ENCODE measurements at places on chromosomes 1 and 21.

- DNase-seq: no peak
Measured at GRCh38 chr1:215111916-215112315, 29.4 kb downstream of the KCNK2 start.

DNA sequence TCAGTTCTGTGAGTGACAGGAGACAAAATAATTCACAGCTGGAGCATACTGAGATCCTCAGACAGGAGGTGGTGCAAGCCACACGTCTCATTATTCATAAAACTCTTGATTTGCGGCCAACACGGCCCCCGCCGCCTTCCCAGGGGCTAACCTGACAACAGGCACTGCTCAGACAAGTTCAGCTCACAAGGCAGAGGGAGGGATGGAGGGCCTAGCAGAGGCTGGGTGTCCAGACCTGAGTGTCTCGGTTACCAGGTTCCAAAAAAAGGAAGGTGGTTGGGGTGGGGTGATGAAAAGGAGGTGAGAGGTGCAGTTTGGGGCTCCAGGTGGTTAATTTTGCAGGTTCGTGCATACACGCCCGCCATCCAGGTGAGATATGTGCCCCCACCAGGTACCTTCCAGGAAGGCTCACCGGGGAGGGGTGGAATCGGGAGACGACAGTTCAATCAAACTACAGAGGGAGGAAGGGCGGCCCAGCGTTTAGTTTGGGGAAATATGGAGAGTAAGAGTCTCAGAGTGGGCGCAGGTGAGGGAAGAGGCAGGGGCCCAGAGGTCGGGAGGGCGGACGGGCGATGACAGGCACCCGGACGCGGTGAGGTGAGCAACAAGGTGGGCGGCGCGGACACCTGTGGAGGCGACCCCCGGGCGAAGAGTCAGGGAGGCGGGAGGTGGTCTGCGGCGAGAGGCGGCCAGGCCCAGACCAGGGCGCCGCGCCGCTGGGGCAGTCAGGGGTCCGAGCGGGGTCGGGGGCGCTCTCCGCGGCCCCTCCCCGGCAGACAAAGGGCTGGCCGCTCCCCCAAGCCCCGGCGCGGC is 629 bp downstream of the CTNNBIP1 start:
- DNase-seq: no peak

- peak; percentile 96 for DNase-seq
Measured at GRCh38 chr1:162541619-162542141, 19.8 kb upstream of the UAP1 start.

- no peak for DNase-seq
Measured at GRCh38 chr1:74363220-74363619, 128.0 kb downstream of the TNNI3K start.

DNA sequence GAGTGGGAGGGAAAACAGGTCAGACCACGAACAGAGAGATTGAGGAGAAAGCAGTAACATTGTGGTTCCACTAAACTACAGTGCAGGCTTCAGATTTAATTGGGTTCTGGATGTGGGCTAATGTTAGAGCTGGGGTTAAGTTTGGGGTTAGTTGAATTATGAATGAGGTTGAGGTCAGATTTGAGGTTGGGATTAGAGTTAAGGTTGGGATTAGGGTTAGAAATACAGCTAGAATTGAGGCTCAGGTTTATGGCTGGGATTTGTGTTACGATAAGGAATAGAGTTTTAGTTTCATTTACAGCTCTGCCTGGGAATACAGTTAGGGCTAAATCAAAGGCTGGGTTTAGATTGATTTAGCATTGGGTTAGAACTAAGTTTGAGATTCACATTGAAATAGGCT is 1.8 kb upstream of the VSIG8 start:
- no peak for DNase-seq

DNA sequence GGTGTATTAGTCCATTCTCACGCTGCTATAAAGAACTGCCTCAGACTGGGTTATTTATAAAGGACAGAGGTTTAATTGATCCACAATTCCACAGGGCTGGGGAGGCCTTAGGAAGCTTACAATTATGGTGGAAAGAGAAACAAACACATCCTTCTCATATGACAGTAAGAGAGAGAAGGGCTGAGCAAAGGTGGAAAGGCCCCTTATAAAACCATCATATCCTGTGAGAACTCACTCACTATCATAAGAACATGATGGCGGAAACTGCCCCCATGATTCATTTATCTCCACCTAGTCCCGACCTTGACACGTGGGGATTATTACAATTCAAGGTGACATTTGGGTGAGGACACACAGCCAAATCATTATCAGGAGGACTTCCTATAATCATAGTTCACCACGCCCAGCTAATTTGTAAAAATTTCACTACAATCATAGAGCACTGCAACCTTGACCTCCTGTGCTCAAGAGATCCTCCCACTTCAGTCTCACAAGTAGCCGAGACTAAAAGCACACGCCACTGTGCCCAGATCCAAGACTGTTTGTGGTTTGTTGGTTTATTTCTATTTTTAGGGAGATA is 164.9 kb downstream of the RERE start:
- no peak for DNase-seq

GRCh38 chr1:64139877-64140276 is 63.5 kb upstream of the UBE2U start:
- DNase-seq: no peak

GRCh38 chr1:246274186-246274585 is 232.9 kb downstream of the SMYD3 start:
- peak; percentile 32 for DNase-seq

- no peak for DNase-seq
Measured at GRCh38 chr1:67590329-67590728, 94.7 kb upstream of the GADD45A start.

DNA sequence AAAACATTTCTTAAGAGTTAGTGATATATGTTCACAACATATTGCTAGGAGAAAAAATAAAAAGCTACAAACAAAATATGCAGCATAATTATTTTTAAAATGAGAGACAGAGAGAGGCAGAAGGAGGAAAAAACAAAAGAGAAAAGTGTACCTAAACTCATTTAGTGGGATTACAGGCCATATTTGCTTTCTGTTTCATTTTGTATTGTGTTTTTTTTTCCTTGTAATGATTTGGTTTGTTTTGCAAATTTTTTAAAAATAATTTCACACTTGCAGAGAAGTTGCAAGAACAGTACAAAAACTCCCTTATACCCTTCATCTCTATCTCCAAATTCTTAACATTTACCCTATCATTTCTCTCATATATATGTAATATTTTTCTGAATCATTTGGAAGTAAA is 65.0 kb downstream of the LBR start:
- DNase-seq: no peak

- DNase-seq: no peak
Measured at GRCh38 chr21:36524477-36524876, 44.6 kb upstream of the CLDN14 start.

DNA sequence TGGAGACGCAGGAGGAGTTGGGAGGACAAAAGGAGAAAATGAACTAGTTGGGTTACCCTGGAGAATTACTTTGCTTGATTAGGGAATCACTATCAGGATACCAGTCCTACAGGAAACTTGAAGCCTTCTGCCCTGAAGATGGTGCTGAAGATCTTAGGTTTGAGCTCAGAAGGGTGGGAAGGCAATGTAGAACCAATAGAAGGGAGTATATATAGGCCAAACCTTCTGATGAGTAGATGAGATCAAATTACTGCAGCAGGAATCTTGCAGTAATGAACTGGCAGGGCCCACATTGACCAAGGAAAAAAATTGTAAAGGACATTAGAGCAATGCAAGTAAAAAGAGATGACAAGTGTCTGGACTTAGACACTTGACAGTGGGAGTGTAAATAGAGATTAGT is 116.3 kb upstream of the CACYBP start:
- peak; percentile 37 for DNase-seq

DNA sequence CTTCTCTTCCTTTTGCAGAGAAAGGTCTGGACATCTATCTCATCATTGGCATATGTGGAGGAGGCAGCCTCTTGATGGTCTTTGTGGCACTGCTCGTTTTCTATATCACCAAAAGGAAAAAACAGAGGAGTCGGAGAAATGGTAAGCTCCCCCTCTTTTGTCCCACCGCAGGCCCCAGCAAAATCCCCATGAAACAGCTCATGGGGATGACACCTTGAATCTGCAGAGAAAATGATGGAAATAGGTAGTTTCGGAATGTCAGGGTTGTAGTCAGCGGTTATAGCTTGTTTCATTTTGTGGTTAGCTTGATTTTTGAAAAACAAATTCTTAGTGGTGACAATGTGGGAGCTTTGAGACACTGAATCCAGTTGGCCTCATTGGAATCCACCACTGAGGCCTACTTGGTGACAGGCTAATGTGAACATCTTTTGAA is 10.3 kb downstream of the CD2 start:
- DNase-seq: no peak

- DNase-seq: peak; percentile 38
Measured at GRCh38 chr1:21586846-21587601, 77.8 kb downstream of the ALPL start.

DNA sequence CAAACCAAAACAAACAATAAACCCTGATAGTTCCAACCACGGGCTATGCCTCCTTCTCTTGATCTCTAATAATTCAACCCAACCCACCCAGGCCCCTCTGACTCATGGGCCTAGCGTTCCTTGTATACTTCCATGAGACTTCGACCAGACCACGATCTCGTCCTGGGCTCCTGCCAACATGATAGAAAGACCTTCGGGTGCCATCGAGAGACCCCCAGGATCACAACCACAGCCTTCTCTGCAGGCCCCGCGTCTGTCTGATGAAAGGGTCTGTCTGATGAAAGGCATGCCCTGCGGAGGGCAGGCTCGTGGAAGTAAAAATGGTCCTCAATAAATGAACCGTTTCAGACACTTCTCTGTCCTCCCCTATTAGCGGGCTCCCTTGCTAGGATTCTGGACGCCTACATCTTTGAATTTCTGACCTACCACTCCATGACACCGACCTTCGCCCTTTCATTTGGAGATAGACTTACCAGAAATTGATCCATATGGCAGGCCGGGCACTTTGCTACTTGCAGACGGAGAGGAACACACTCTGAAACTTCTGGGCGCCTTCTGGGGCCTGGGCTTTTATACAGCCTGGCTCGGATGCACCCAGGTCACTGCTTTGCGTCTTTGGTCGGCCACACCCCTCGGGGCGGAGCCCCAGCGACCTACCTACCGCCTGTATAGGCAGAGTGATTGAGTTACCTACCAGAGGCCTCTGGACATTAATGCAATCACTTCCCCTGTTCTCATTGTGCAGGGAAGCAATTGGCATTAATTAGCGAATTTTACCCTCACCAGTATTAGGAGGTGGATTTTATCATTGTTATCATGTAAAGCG is 5.3 kb upstream of the KLF18 start:
- DNase-seq: no peak

DNA sequence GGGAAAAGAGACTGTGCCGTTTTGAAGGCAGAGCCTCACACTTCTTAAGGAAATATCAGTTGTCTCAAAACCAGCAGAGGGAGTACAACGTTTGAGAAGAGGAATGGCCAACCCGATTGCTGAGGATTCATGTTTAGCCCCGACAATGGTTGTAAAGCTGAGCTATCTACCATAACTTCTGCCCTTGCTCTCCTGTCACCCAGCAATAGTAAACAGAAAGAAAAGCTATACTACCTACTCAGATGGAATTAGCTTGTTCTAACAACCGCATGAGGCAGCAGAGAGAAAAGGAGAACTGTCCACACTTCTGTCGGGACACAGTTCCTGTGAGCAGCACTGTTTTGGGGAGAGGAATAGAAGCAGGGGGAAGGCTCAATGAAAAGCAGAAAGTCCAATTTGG is 91.2 kb downstream of the SLC45A1 start:
- no peak for DNase-seq

DNA sequence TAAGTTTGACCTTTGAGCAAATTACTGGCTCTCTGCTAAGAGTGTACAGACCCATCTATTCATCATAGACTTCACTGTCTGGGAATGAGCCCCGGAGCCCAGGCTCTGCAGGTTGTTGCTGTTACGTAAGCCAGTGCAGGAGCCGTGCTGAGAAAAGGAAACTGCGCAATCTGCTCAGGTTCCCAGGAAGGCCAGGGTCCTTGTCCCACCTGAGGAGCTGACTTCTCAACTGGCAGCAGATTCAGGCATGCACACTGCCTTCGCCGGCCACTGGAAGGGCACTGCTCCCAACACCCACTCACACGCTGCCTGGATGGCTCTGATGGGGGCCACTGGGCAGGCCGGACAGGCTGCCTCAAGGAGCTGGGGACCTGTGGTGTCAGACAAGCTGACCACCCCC is 19.5 kb downstream of the RCAN1 start:
- DNase-seq: no peak

DNA sequence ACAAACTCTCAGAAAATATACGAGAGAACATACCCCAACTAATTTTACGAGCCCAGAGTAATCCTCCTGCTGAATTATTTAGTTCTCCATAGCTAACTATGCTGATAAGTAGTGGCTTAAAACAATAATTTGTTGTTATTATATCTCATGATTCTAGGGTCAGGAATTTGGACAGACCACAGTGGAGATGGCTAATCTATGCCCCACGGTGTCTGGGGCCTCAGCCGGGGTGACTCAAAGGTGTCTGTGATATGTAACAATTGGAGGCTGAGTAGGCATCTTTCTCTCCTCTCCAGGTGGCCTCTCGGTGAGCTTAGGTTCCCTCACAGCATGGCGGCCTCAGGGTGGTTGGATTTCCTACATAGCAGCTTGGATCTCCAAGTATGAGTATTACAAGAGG is 35.4 kb upstream of the FOXO6 start:
- no peak for DNase-seq

- no peak for DNase-seq
Measured at GRCh38 chr1:62362061-62362917, 43.1 kb upstream of the KANK4 start.

Measured in AG09309 (cell line).